Left hindlimb (tissue), 1 donor: ENCODE measurements at places on chromosomes 12 and 14.
A peak's percentile ranks its signal among the peaks of the same experiment; 100 is the strongest.

GRCh38 chr14:70655110-70655826, 13.6 kb downstream of the TTC9 start:
- DNase-seq = no peak

DNA sequence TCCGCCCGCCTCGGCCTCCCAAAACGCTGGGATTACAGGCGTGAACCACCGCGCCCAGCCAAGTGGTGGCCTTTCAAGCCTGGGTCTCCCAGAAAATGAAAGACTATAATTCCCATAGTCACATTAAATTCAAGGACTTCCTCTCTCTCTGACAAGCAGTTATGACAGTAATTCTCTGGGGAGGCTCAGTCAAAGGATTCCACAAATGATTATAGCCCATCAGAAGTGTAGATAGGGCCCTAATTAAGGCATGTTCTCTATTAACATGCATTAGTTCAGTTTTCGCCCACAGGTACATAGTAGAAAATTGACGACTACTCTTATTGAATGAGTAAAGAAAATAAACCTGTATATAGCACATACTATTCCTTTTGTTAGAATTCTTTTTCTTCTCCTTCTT, 16.4 kb downstream of the PRMT8 start:
- DNase-seq = no peak

DNA sequence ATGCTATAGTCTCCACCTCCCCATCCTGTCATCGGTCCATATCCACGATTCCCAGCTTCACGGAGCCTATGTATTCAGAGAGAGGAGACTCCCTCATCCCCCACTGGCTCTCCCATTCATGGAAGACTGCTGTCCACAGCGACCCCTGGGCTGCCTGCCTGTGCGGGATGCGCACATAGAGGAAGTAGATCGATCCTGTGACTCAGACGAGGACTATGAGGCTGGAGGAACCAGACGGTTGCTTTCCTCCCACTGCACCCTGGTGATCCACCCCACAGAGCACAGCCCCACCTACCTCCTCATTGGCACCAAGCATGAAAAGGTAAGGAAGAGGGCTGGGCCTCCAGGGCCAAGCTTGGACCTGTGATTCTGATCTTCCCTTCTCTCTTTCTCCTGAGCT, 24.4 kb downstream of the PIGH start:
- DNase-seq = no peak

GRCh38 chr12:49689785-49690184, 17.4 kb downstream of the FMNL3 start:
- no peak for DNase-seq

- DNase-seq = no peak
Measured at GRCh38 chr14:20179218-20179617, 11.5 kb upstream of the OR11G2 start.

DNA sequence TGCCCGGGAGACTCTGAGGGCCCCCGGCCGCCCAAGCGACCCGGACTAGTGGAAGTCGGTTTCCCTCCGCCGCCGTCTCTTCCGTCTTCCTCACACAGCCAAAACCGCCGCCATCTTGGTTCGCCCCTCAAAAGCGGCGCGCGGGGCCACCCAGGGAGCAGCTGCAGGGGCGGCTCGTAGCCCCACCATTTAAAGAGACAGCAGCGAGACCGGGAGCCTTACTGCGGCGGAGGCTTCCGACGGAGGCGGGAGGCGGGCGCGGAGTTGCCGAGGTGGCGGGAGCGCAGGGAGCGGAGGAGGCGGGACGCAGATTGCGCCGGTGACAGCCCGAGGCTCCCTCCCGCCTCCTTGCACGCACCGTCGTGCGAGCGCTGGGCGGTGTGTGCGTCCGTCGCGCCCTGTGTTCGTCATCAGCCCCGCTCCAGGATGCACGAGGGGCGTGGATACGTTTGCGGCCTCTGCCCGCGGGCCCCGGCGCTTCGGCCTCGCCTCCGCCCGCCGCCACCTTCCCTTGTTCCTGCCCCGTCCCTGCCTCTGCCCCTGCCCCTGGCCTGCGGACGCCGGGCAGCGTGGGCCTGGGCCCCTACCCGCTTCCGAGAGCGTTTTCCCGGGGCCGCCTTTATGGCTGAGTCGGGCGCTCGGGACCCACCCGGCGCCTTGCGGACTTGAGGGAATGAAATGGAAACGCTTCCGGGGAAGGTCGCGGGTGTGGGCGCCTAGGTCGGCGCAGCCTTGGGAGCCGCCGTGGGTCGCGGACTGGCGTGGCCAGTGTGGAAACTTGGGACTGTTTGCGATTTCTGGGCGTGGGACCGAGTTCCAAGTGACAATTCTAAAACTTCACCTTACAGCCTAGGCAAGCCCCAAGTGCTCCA, at the start of gene PPP4R3A:
Gene PPP4R3A, minus strand, starts transcription at position 140 of the 872 bp plus-strand sequence. CDS start 663 bp downstream, outside the sequence.
- peak; percentile 97 for DNase-seq

GRCh38 chr12:57454566-57455373, at the start of gene INHBE:
Gene INHBE (plus strand): TSS chr12:57455307. CDS start chr12:57455537, 230 bp downstream.
- no peak for DNase-seq

- DNase-seq = no peak
Measured at GRCh38 chr12:105569886-105570285, 239.4 kb downstream of the C12orf75 start.

- no peak for DNase-seq
Measured at GRCh38 chr14:47365233-47365632, 310.2 kb downstream of the MDGA2 start.

DNA sequence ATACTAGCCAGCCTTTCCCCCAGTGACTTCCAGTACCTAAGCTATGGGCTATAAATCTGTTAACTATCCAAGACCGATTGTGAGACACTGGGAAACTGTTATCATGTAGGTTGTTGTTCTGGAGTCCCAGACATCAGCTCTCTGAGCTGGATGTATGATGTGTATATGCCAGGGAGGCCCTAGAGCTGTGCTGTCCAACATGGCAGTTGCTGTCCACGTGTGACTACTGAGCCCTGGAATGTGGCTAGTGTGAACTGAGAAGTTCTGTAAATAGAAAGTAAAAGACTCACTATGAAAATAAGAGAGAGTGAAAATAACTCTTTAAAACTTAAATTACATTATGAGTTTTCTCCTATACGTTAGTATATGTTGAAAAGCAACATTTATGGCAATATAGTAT, 755.8 kb upstream of the FBXO33 start:
- no peak for DNase-seq

GRCh38 chr12:14901228-14901562, 15.5 kb upstream of the MGP start:
- DNase-seq = no peak

- no peak for DNase-seq
Measured at GRCh38 chr14:70289138-70289537, 70.3 kb downstream of the COX16 start.

GRCh38 chr12:42213023-42213422, 25.0 kb downstream of the YAF2 start:
- no peak for DNase-seq

DNA sequence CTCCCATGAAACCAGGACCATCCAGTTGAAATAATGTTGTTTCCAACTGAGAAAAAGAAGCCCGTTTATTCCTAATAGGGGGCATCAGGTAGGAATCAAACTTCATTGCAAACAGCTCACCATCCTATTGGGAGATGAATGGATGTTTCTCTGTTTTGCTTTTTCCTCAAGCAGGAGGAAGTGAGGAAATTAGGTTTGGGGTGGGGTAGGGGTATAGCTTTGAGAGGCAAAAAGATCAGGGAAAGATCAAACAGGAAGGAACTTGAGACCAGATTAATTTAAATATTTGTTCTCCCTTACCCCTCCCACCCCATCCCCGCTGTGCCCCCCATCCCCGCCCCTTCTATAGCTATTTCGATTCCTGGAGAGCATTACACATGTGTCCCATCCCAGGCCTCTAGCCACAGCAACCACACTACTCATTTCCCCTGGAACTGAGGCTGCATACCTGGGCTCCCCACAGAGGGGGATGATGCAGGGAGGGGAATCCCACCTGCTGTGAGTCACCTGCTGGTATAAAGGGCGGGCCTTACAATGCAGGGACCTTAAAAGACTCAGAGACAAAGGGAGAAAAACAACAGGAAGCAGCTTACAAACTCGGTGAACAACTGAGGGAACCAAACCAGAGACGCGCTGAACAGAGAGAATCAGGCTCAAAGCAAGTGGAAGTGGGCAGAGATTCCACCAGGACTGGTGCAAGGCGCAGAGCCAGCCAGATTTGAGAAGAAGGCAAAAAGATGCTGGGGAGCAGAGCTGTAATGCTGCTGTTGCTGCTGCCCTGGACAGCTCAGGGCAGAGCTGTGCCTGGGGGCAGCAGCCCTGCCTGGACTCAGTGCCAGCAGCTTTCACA, at the start of gene IL23A:
Gene IL23A, plus strand, starts transcription at position 577 of the 850 bp plus-strand sequence. Its CDS starts 161 bp downstream, at position 738.
- DNase-seq = no peak
